Lung (tissue), 17 donors: ENCODE measurements at places on chromosomes 16 and 17. TPM values are rescaled to one million over a fixed set of nuclear protein-coding genes. Genes with fewer than 3 reads are reported as not detected.

GRB7 gene
- polyA plus RNA-seq: 6.6 TPM

NPIPA8 gene
- 0.03 TPM for polyA plus RNA-seq

ANKS4B gene
- not detected for polyA plus RNA-seq

SLC39A11 gene
- polyA plus RNA-seq: 9.3 TPM

ADAP2 gene
- 10.3 TPM for polyA plus RNA-seq

MPP2 gene
- 0.24 TPM for polyA plus RNA-seq

CCL8 gene
- 0.49 TPM for polyA plus RNA-seq

PERCC1 gene
- polyA plus RNA-seq: not detected

G6PC1 gene
- not detected for polyA plus RNA-seq

ADAD2 gene
- 0.14 TPM for polyA plus RNA-seq

ACSM5 gene
- 0.52 TPM for polyA plus RNA-seq

SEPTIN12 gene
- not detected for polyA plus RNA-seq

CIITA gene
- 29.1 TPM for polyA plus RNA-seq

TNFRSF17 gene
- polyA plus RNA-seq: 0.30 TPM

KRTAP2-1 gene
- polyA plus RNA-seq: not detected

MT1G gene
- 118 TPM for polyA plus RNA-seq

NDRG4 gene
- 5.3 TPM for polyA plus RNA-seq

CDC6 gene
- 6.0 TPM for polyA plus RNA-seq

SMIM22 gene
- 114 TPM for polyA plus RNA-seq

EEF2K gene
- polyA plus RNA-seq: 5.6 TPM

TEKT1 gene
- 11.3 TPM for polyA plus RNA-seq

HOXB3 gene
- polyA plus RNA-seq: 1.9 TPM

KRT28 gene
- not detected for polyA plus RNA-seq

UMOD gene
- not detected for polyA plus RNA-seq

CENPX gene
- 121 TPM for polyA plus RNA-seq

KRTAP3-2 gene
- not detected for polyA plus RNA-seq

PSME3IP1 gene
- polyA plus RNA-seq: 66.5 TPM

RHBDF1 gene
- 51.2 TPM for polyA plus RNA-seq

OR1A1 gene
- not detected for polyA plus RNA-seq

TPSG1 gene
- 0.71 TPM for polyA plus RNA-seq

NGFR gene
- polyA plus RNA-seq: 1.3 TPM

SSTR5 gene
- not detected for polyA plus RNA-seq

CCL5 gene
- polyA plus RNA-seq: 14.5 TPM

RPL26 gene
- 2,664 TPM for polyA plus RNA-seq

ZNF688 gene
- polyA plus RNA-seq: 10.5 TPM

AOC3 gene
- polyA plus RNA-seq: 50.0 TPM

TMEM88 gene
- polyA plus RNA-seq: 19.6 TPM

IL17C gene
- 0.14 TPM for polyA plus RNA-seq

TEX14 gene
- 1.5 TPM for polyA plus RNA-seq

ULK2 gene
- 5.8 TPM for polyA plus RNA-seq

EVPLL gene
- polyA plus RNA-seq: 4.3 TPM
